ENCODE measurements at places on chromosomes 16 and 17.

GRCh38 chr16:85536411-85537330 is 76.5 kb upstream of the GSE1 start:
- no peak for DNase-seq

- DNase-seq: no peak
These were observed 19.1 kb upstream of the CACNG1 start for GRCh38 chr17:67025216-67025792.

DNA sequence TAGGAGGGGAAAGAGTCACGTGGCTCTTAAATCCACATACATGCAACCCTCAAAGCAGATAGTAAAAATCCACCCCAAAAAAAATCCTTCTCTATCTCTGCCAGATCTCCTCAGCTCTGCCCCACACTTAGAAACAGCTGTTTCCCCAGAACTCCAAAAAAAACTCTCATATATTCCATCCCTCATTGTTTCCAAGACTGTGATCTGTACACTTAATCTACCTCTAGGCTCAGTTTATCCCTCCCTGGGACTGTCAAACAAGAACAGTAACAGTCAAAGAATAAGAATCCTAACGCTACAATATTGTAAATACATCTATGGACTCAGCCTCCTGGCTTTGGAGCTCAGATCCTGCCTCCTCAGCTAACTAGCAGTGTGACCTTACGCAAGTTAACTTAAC is 11.6 kb downstream of the CUEDC1 start:
- no peak for DNase-seq

- DNase-seq: no peak
These were observed 65.0 kb downstream of the PARN start for GRCh38 chr16:14564861-14565687.

- no peak for DNase-seq
These were observed 105.8 kb downstream of the NOG start for GRCh38 chr17:56699186-56699894.

DNA sequence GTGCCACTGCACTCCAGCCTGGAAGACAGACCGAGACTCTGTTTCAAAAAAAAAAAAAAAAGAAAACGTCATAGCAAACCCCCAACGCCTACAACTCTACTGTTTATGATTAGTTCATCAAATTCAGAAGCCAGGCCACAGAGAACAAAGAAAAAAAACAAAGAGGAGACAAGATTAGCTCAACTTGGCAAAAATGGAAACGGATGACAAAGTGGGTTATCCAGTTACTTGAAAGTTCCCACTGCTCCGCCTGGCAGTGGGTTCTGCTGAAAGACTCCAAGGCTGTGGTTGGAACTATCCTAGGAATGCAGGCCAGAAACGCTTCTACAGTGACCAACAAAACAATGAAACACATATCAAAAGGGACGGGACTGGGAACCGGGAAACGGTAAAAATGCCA is 53.1 kb downstream of the MRM3 start:
- no peak for DNase-seq

DNA sequence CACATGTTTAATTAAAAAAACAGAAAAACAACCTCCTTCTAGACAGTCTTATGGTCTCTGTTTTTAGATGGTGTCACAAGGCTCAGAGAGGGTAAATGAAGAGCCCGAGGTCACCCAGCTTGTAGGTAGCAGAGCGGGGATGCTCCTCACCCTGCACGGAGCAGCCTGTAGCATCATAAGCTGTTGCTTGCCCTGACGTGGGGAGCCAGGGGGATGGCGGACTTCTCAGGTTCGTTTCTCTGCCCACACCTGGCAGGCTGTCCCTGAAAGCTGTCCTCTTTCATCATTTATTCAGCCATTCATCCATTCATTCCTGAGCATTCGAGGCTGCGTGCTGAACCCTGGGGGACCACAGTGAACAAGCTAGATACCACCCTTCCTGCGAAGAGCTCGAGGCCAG is 75.7 kb upstream of the KSR1 start:
- no peak for DNase-seq

DNA sequence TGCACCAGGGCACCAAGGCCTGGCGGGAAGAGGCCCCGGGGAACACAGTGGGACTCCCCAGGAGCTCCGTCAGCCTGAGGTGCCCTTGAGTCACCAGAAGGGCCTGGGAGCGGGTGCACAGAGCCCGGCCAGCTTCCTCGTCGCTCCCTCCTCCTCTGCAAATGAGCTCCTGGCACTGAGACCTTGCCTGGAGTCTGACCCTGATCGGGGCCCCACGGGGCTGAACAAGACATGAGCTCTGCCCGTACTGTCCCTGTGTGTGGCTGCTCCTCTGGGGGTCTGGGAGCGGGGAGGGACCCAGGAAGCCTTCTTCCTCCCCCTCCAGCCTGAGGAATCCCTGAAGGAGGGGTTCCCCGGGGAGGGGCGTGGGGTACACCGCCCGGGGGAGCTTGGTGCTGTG is 36.4 kb upstream of the SSTR5 start:
- no peak for DNase-seq
